ENCODE measurements at places on chromosomes 6 and 20.

- H3K4me3 ChIP-seq: no peak overlapping the region
- no peak for DNase-seq
- H3K27ac ChIP-seq: no peak overlapping the region
- peaks cover 19% of the 10 kb centered on the region for H3K4me1 ChIP-seq
- H3K27me3 ChIP-seq: no peaks in the 10 kb centered on the region
These were observed 45.4 kb downstream of the MYB start for GRCh38 chr6:135226537-135226936.

GRCh38 chr6:5084781-5085647, at the start of gene PPP1R3G:
Gene PPP1R3G, plus strand, starts transcription at chr6:5085341. Its CDS starts 145 bp downstream, at chr6:5085486.
- no peaks in the 10 kb centered on the region for H3K36me3 ChIP-seq
- H3K27me3 ChIP-seq: peaks cover 46% of the 10 kb centered on the region
- H3K27ac ChIP-seq: no peak within 1 kb of the TSS
- DNase-seq: no peak
- H3K4me3 ChIP-seq: peak within 1 kb of the TSS; percentile 68

GRCh38 chr20:40286975-40287531, 402.0 kb downstream of the MAFB start:
- no peaks in the 10 kb centered on the region for H3K27me3 ChIP-seq
- no peak overlapping the region for H3K27ac ChIP-seq
- no peak overlapping the region for H3K4me3 ChIP-seq

GRCh38 chr6:43290905-43291355, 7.1 kb upstream of the SLC22A7 start:
- peaks cover 8% of the 10 kb centered on the region for H3K27me3 ChIP-seq
- H3K4me3 ChIP-seq: no peak overlapping the region
- H3K27ac ChIP-seq: no peak overlapping the region
- no peak for DNase-seq

GRCh38 chr6:109118337-109118736, 23.0 kb downstream of the CEP57L1 start:
- no peak overlapping the region for H3K4me3 ChIP-seq
- H3K27ac ChIP-seq: no peak overlapping the region

DNA sequence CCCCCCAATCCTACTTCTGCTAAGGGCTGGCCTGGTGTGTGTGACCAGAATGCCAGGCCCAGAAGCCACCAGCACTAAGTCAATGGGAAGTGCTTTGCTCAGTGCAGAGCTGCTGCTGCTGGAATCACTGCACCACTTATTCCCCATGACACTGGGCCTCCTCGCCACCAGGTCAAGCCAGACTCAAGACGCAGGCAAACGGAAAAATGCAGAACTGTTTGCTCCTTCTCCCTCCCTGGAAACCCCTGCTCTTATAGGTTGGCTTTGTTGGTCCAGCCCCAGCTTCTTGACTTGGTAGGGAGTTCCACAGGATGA, 121.9 kb downstream of the PHACTR3 start:
- peaks cover 3% of the 10 kb centered on the region for H3K27me3 ChIP-seq
- H3K36me3 ChIP-seq: no peaks in the 10 kb centered on the region
- H3K4me1 ChIP-seq: no peaks in the 10 kb centered on the region
- H3K4me3 ChIP-seq: no peak overlapping the region
